ENCODE measurements at places on chromosomes 3 and 15. TPM values are rescaled to one million over a fixed set of nuclear protein-coding genes. Genes with fewer than 3 reads are reported as not detected.

Gene ARHGEF26
- total RNA-seq = 56.7 TPM

DNA sequence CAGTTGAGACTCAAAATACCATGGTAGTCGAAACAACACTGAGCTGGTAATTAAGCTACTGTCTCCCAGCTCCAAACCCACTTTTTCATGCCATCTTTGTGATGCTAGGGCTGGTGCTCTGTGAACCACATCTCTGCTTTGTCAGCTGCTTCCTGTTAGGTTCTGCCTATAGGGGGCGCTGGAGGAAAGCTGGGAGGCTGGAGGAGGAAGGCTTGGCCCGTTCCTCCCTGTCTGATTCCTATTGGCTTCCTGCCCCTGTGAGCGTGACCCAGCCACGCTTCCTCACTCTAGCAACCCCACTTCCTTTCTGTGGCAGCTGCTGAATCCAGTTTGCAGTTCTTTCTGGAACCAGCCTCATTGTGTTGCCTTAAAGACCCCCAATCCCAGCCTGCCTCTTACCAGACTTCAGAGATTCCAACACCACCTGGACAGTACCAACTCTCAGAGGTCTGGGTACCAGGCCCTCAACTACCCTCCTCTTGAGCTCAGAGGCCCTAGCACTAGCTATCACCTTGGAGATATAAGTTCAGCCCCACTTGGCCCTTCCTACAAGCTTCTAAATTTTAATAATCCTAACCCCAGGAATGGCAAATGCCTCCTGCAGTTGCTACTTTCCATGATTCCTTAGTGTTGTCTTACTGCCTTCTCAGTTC is 120.9 kb downstream of the ERC2 start:
- no peak for DNase-seq

DNA sequence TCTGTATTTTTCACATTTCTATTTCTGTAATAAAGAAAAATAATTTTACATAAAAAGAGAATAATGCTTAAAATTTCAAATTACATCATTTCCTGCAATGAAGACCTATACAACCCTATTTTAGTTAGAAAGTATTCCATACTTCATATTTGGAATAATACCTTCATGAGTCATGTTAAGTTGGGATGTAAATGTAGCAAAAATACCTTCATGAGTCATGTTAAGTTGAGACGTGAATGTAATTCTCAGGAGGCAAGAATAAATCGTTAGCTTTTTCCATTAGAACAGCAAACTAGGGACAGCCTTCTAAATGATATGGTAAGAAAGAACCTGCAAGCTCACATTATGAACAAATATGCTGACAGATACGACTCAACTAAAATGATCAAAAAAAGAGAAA is 91.9 kb downstream of the NAALADL2 start:
- no peak for DNase-seq

DNA sequence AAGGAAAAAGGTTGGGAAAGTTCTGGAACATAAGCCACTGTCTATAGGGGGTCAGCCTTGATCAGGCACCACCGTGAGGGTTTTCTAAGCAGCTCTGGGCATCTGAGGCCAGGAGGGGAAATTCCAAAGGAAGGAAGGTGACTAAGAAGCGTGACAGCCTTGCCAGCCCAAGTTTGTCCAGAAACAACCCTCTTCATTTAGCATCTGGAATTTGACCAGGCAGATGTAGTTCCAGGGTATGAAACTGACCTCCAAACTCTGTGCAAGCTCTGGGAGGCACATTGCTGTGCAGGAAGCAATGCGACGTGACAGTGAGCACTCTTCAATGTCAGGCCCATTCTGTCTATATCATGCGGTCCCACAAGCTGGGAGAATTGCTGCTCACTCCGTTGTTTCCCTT is 85.4 kb upstream of the TPM1 start:
- no peak for DNase-seq

Gene TBC1D2B
- 75.5 TPM for total RNA-seq

Gene GOLGA8R
- 5.8 TPM for total RNA-seq

Gene ZFAND6
- 64.5 TPM for total RNA-seq

Gene PLD1
- 734 TPM for total RNA-seq

DNA sequence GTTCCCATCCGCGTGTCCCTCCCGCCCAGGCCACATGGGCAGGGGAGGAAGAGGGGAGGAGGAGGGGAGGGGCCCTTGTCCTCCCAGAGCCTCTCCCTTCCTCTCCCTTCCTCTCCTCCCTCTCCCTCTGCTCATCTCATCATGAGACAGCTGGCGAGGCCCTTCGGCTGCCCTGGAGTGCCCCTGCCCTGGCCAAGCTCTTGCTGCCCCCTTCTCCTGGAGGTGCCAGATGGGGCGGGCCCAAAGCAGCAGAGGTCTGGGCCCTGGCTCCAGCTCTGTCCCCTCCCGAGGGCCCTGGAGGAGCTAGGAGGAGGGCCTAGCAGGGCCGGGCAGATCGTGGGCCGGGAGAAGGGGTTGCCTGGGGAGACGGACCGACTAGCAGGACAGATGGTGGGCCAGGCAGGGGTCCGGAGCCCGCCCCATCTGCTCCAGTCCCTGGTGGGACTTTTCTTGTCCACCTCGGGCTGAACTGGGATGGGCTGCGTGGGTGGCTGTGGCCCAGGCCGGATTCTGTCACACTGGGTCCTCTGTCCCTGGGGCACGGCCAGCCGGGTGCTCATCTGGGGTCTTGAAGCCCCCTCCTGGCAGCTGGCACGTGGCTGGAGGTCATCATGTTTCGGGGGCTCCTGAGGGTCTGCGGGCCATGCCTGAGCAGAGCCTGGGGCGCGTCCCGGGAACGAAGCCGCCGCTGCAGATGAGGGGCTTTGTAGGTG is 183.4 kb downstream of the GOLGA6L6 start:
- no peak for DNase-seq

GRCh38 chr3:147921051-147921450 is 511.9 kb downstream of the ZIC1 start:
- no peak for DNase-seq

- DNase-seq = no peak
Observed at GRCh38 chr15:52620496-52620895, 51.7 kb upstream of the ARPP19 start.

- DNase-seq = peak; percentile 31
Observed at GRCh38 chr15:68310178-68310803, 32.7 kb downstream of the FEM1B start.

Gene PLCH1
- total RNA-seq = 8.0 TPM

GRCh38 chr15:28122038-28122949 is 23.2 kb upstream of the OCA2 start:
- DNase-seq = no peak

GRCh38 chr3:12627370-12627769 is 36.5 kb downstream of the RAF1 start:
- DNase-seq = no peak

Gene CHDH
- total RNA-seq = 46.4 TPM

DNA sequence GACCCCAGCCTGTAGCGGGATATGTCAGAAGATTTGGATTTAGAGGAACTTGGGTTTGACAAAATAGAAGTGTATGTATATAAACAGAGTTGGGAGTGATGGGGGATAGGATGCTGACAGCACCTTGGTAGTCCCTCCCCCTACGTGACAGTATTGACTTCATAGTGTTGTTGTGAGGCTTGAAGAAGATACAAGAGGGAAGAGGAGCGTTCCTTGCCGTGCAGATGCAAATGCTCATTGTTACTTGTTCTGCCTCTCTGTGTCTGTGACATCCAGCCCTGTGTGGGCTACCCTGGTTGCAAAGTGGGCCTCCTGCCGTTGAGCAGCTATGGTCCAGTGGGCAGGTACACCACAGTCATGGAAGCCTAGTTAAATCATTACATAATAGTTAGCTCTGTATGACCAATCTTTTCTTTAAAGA is 45.0 kb downstream of the SMAD3 start:
- DNase-seq = no peak

Gene GPR156
- 0.20 TPM for total RNA-seq

- DNase-seq = no peak
Observed at GRCh38 chr3:100850701-100851100, 141.4 kb downstream of the TFG start.

DNA sequence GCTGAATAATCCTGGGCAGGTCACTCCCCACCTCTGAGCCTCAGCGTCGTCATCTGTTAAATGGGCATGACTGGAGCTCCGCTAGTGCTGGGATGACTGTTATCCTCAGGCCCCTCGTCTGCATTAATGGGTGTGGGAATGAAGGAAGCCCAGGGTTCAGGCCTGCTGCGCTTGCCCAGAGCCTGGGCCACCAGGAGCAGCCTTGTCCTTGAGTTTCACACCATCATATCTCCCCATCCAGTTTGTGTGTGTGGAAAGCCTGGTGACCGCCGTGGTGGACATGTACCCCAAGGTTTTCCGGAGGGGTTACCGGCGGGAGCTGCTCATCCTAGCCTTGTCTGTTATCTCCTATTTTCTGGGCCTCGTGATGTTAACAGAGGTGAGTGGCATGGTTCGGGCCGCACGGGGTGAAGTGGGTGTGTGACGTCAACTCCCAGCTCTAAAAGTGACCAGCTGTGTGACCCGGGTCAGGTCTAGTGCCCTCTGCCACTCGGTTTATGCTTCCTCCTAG is 63.5 kb upstream of the SLC6A1 start:
- DNase-seq = no peak

Gene ITGA11
- total RNA-seq = 2.6 TPM

GRCh38 chr3:40310705-40311104 is 1.2 kb downstream of the EIF1B start:
- DNase-seq = no peak

DNA sequence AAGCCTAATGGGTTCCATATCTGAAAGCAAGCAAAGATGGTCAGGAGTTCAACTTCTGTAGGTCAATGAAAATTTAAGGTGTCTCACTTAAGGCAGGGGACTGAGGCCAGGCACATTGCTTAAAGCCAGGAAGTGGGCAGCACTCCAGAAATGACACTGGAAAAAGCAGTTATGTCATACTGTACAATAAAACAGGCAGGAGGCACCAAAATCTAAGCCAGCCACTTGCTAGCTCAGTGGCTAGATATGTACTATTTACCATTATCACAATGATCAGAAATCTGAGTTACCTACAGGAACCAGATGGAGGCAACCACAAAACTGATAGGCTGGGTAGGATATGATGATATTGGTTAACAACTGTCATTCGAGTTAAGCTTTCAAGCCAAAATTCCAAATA is 57.3 kb downstream of the FRMD5 start:
- DNase-seq = no peak

GRCh38 chr3:170751083-170751898 is 118.7 kb downstream of the RPL22L1 start:
- DNase-seq = peak; percentile 45

GRCh38 chr3:125166599-125167136 is 45.9 kb downstream of the SLC12A8 start:
- no peak for DNase-seq

GRCh38 chr3:131794766-131795388 is 239.9 kb downstream of the CPNE4 start:
- DNase-seq = peak; percentile 28

Gene GATA2
- 22.8 TPM for total RNA-seq

GRCh38 chr3:151120409-151120808 is 34.9 kb downstream of the MED12L start:
- no peak for DNase-seq

Gene ATG7
- total RNA-seq = 32.0 TPM
